ENCODE measurements at places on chromosomes 3 and 15.

- no peak for DNase-seq
These were observed 27.7 kb upstream of the MUC4 start for GRCh38 chr3:195839260-195840010.

DNA sequence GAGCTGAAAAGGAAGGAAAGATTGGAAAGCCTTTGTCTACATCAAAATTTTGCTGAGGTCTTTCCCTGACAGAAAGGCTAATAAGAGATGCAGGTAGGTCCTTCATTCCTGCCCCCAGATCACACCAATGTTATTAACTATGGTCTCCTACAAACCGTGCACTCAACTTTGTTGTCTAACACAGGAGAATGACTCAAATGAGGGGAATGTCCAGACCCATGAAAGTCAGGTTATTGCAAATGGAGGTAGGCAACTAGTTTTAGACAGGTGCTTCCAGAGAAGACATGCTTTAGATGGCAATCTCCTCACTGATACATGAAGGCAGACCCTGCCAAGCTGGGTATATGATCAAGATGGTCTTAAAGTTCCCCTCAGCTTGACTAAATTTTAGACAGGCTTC, 51.0 kb downstream of the NFKBIZ start:
- no peak for DNase-seq

DNA sequence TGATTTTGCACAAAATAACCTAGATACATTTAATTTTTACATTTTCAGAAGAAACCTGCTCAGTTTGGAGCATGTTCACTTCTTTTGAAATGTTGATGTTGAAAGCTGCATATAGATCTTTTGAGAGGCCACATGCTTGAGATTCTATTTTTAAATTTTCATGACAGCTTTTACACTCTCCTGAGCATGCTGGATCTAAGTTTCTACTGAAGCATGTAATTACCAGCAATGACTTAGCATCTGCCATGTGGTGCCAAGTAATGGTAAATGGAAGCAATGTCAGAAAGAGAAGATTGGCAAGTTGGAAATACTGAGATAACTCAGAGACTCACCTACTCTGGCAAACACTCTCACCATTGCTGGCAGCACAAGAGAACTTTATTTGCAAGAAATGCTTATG, 310.6 kb downstream of the NSUN3 start:
- DNase-seq = no peak

DNA sequence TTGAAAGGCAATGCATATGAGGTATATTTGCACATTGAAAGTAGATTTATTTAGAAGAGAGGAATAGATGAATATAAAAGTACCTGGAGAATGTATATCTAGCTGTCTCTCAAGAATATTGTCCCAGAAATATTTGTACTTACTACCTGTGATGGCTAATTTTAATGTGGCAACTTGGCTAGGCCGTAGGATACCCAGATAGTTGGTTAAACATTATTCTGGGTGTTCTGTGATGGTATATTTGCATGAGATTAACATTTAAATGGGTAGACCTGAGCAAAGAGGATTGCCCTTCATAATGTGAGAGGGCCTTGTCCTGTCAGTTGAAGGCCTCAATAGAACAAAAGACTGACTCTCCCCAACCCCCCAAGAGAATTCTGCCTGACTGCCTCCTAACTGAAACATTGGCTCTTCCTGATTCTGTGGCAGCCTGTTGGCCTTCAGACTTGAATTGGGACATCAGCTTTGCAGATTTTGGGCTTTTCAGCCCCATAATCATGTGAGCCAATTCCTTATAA, 69.4 kb upstream of the FILIP1L start:
- no peak for DNase-seq

DNA sequence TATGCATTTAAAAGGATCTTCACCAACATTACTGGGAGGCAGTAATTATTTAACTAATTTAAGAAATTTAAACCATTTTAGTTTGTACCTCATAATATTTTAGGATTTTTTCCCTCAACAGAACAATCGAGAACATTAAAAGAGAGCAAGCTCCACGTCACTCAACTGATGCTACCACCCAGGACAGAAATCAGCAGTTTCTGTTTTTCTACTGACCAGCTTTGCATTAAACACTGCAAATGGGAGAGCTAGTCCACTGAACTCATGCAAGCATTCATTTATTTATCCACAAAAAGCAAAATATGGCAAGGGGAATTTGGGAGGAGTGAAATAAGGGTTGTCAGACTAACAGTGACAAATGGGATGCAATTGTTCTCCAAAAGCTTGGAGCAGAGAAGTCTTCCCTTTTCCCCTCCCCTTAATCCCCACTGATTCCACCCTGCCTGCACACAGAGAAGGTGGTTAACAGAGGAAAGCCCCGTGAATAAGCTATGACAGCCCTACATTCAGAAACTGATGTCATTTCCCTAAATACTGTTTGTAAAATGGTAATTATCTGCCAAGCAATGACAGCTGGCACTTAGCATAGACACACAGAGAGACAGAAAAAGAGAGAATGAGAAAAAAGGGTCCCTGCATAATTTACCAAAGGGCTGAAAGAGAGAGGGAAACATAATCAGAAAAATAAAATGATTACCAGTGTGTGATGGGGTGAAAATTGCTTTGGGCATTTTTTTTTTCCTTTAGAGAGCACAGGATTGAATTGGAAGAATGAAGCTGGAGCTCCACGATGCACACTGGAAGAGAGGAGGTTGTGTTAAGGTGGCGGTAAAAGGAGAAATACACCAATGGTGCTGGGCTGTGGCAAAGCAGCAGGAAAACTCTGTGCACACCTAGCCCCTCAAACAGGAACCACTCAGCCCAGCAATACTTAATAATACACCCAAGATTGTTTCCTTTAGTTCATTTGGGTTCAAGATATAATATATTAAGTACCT, 777.4 kb downstream of the TUSC7 start:
- no peak for DNase-seq

GRCh38 chr15:48432688-48433087, 101.5 kb downstream of the DUT start:
- DNase-seq = no peak

DNA sequence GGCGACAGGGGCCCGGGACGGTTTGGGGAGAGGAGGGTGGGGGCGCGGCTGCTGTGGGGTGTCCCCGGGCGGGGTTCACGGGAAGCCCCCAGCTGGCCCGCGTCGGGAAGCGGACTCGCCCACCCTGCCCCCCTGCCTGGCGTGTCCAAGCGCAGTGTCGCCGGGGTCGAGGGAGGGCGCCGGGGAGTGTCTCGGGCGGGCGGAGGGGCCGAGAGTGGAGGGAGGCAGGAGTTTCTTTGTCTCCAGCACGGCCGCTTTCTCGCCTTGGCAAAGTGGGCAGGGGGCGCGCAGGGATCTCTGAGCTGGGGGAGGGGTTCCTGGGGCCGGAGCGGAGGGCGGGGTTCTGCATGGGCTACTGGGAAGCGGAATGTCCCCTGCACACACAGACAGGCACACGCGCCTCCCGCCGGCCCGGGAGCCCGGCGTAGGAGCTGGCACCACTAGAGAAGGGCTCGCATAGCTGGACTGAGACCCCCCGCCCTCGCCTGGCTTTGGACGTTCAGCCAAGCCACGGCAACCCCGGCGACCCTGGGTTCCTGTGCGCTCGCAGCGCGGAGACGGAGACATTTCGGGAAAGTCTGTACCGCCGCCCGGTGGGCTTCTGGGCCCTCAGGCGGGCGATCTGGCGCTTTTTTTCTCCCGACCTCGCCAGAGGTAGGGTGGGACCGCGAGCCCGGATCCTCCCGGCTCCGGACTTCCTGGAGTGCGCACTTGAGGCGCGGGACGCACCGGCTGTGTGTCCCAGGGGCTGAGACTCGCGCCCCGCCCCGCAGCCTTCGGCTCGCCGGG, 822 bp downstream of the ST8SIA2 start:
- DNase-seq = no peak

- DNase-seq = no peak
These were observed 30.5 kb upstream of the NOX5 start for GRCh38 chr15:68983961-68984481.

GRCh38 chr15:40877694-40878093, 3.7 kb upstream of the RHOV start:
- no peak for DNase-seq

DNA sequence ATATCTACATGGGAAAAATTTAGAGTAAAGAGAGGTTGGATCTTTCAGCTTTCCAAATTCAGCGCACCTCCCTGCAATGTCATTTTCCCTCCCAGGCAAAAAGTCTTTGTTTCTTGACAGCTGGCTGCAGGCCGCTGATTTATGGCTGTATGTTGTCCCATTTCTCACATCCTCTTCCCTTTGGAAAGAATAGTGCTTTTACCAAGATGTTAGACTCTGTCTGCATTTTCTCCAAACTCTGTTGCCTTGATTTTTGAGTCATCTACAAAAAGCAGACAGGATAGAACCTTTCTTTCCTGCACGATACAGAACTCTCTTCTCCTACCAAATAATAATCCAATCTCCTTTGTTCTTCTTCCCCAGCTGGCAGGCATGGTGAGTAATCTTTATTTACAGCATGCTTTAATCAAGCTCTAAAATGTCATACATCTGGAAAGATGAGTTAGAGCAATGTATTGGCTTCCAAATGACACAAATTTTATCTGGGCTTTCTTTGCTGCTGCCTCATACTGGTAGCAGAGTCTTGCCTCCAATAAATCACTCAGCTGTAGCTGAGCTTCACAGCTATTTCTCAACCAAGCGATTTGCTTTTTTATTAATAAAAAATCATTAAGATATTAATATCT, 101.9 kb downstream of the PIK3R4 start:
- DNase-seq = no peak

DNA sequence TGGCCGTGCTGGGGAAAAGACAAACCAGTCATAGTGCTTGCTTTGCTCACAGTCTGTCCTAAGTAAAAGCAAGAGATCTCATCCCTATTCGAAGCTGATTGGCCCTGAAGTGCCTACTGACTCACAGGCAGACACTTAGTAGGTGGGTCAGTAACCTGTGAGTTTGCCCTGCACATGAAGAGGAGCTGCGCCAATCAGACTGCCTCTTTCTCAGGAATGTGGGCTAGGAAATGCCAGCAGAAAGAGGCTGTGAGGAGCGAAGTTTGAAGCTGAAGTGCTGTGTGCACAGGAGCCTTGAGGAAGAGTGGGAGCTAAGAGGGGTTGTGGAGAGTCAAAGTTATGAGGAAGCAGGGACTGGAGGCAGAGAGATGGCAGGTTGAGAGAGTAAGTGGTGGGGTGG, 126.8 kb downstream of the IL20RB start:
- no peak for DNase-seq

DNA sequence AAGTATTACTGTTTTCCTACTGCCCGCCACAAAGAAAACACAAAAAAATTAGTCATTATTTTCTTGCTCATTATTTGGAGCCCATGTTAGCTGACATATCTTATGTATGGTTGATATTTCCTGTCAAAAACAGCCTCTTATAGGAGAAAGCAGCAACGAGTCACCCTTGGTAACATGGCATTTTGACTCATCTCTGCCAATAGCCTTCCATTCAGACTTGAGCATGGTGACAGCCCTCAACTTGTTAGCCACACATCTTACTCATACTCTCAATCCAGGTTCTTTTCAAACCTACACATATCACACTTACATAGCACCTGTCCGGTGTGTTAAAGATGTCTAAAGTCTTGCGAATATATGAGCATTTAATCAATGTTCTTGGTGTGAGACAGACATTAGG, 109.4 kb upstream of the SAMMSON start:
- no peak for DNase-seq

- DNase-seq = no peak
These were observed 84.8 kb upstream of the KLHL25 start for GRCh38 chr15:85879334-85880163.

- DNase-seq = no peak
These were observed 85.0 kb downstream of the ATP10A start for GRCh38 chr15:25778161-25778560.

- no peak for DNase-seq
These were observed 50.0 kb upstream of the CDIN1 start for GRCh38 chr15:36529296-36530011.

DNA sequence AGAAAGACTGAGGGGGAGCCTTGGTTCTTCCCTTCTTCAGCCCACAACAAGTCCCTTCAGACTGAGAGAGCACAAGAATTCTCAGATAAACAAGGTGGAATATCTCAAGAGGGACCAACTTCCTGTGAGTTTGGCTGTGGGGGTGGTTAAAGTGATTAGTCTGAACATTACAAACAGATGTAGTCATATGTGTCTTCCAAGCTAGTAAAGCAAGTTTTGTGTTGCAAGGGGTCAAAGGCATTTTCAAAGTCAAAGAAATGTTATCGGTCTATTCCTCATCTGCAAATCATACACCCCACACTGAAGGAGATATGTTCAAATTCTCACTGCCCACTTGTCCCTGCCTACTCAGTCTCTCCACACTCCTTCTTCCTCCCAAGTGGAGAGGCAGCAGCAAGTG, 242.5 kb downstream of the FAM43A start:
- no peak for DNase-seq

DNA sequence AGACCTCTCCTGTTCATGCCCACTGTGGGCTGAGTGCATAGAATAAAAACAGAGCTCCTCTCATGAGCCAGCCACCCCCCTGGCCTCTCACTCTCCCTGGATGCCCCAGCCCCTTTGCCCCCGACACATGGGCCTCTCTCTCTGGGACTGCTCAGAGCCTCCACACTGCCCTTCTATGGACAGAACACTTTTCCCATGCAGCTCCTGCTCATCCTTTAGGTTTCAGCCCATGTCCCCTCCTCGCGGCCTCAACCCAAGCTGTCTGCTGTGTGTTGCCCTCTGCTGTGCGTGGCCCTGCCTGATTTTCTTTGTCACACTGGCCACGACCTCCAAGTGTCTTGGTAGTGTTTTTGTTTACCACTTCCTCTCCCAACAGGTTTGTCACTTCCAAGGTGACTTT, 20.7 kb upstream of the PRR23E start:
- no peak for DNase-seq

- no peak for DNase-seq
These were observed 83.5 kb downstream of the UACA start for GRCh38 chr15:70679919-70680231.

DNA sequence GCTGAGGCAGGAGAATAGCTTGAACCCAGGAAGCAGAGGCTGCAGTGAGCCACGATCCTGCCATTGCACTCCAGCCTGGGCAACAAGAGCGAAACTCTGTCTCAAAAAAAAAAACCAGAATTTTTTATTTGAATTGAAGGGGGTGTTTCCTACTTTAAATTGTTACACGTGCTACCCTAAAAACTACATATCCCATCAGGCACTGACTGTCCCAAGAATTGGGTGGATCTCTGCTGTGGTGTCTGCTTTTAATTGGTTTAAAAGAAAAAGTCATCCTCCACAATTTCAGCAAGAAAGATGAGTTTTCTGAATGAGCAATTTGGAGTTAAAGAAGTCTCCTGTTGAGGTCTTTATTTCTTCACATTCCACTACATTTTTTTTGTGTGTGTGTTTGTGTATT, 2.1 kb downstream of the PDIA3 start:
- no peak for DNase-seq

DNA sequence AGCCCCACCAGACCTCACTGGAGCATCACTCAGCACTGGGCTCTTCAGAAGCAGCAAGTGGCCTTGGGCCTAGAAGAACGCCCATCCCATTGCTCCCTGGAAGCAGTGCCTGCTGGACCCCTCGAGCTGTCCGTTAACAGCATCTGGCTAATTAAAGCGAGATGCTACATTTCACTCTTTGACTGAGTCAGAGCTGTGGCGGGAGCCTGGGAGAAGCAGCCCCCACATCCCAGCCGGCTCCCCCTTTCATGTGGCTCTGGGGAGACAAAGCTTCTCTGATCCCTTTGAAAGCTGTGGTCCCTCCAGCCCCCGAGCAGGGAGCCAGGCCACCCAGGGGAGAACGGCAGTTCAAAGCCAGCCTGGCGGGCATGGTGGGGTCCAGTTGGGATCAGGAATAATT, 103.7 kb downstream of the MEGF11 start:
- DNase-seq = no peak

GRCh38 chr3:42831321-42831713, 22.1 kb downstream of the ACKR2 start:
- peak; percentile 73 for DNase-seq

All from GDM1 (cell line).